ENCODE measurements at places on chromosomes 5 and 9.

- no peak for DNase-seq
Observed at GRCh38 chr9:136083558-136084062, 11.5 kb downstream of the NACC2 start.

GRCh38 chr9:76654575-76654974 is 109.7 kb upstream of the PCA3 start:
- no peak for DNase-seq

- DNase-seq = no peak
Observed at GRCh38 chr5:138965626-138966025, 90.5 kb upstream of the LRRTM2 start.

GRCh38 chr5:111734013-111734412 is 23.0 kb downstream of the NREP start:
- no peak for DNase-seq

DNA sequence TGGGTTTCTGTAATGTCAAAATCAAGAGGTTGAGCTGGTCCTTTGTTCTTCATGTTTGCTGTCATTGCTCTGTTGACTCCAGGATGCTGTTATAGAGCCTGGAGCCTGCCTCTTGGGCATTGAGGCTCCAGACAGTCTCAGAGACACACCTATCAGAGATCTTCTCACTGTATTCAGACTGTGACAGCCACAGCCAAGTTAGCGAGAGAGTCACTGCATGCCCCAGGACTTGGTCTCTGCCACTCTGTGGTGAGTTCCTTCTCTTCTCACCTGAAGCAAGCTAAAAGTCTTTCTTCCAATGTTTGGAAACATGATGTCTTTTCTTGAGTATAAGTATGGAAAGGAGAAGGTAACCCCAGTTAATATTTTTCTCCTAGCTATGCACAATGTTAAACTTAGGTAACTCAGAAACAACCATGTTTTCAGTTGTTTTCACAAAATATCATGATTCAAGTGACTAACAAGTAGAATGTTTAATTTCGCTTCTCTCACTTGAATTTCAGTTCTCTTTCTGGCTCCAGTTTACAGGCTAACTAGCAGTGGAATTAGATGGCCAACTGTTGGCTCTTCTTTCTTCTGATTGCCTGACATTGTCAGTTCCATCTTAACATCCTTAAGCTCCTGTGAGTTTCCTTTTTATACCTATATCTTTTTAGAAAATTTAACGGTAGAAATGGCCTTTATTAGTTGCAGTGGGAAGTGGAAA is 20.6 kb upstream of the ZFYVE16 start:
- peak; percentile 16 for DNase-seq

DNA sequence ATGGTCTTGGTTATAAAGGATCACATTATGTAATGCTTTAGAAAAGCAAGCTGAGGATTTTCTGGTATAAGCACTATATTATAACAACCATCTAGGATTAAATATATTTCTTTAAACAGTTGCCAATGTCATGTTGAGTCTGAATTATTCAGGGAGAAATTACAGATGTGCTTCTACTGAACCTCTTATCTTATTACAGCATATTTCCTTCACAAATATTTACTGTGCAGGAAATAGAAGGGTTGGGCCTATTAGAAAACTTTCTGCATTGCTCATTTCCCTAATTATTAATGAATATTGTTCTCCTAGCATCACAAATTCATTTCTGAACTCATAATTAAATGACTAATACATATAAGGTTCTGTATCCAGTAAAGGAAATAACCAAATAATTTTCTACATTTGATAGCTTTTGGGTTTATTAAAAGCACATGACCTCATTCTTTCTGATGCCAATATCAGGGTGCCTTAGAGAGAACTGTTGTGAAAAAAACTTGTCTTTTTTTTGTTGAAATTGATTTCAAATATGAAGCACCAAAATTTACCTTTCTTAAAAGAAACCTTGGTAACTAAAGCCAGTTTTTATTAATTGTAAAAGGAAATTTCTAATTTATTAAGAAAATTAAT is 476.8 kb upstream of the PTGER4 start:
- DNase-seq = no peak

DNA sequence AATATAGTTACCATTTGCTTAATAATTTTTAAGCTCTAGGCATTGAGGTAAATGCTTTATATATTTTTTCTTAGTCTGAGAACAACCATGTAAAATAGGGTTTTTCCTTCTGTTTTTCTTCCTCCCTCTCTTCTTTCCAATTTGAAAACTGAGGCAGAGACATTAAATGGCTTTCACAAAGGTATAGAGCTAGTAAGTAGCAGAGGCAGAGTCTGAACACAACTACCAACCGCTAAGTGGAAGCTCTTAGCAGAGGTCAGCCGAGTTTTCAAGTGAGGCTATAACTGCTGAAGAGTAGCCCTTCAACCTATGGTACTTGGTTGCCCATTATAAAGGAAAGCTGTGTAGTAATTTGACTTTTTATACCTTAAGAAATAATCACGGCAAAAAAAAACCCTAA is 187.1 kb downstream of the MEF2C start:
- no peak for DNase-seq

DNA sequence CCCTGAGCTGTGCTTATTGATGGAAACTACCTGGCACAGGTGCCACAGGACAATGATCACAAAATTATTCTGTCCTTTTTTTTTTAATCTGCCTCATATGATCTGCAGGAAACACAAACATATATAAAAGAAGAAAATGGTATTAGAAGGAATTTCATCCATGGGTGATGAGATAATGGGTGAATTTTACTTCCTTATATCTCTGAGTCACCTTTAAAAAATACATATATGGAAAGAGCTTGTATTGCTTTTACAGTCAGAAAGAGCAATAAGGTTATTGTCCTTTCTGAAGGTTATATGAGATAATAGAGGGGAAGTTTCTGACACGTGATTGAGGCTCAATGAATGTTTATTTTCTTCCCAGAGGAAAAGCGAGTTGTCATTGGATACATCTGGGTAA is 31.6 kb downstream of the NEURL1B start:
- no peak for DNase-seq

DNA sequence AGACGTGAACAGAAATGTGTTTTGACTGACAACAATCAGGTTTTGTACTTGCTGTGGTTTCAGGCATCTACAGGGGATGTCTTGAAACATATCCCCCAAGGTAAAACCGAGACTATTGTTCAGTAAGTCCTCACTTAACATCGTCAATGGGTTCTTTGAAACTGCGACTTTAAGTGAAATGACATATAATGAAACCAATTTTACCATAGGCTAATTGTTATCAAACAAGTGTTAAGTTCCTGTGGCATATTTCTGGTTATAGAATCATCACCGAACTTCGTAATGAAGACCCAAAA is 16.4 kb upstream of the OMD start:
- DNase-seq = peak; percentile 16

GRCh38 chr5:180251141-180251540 is 40.7 kb downstream of the MAPK9 start:
- DNase-seq = no peak

DNA sequence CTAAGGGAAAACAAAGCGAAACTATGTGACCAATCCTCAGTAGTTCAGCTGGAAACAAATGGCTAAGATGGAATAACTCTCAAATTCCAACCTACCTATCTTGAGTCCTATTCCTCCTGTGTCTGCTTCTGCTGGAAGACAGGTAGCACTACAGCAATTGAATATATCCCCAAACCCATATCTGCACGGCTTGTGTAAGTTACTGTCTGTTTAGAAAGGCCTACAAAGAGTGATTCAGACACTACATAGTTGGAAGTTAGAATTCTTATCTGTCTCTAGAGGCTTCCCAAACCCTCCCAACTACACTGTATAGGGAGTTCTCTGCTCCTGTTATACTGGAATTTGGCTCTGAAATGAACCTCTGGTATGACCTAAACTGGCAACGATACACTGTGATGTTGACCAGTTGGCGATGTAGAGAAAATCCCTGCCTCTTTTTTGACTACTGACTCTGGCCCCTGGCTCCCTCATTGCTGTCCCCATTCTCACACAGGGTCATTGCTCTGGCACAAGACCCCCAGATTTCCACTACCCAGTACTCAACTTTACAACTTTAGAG is 22.6 kb upstream of the NADK2 start:
- no peak for DNase-seq

GRCh38 chr9:110622368-110622767 is 42.8 kb upstream of the SVEP1 start:
- DNase-seq = no peak

DNA sequence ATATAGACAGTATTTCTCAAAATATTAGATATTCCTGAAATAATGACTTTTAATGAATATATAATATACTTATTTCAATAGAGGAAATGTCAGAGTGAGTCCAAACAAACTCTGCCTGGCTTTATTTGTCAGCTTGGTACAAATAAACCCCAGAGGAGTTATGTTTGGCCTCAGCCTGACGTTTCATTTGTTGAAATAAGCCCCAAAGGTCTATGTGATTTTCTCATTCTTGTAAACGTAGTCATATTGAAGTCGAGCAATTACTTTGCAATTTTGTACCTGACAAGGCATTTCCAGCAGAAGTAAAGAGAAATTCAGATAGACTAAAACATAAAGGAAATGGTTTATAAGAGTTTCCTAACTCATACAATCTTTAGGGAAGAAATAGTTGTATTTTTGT is 57.9 kb downstream of the MCCC2 start:
- DNase-seq = no peak

- no peak for DNase-seq
Observed at GRCh38 chr5:122256388-122256787, 55.6 kb upstream of the SNCAIP start.

- peak; percentile 49 for DNase-seq
Observed at GRCh38 chr5:157857816-157858526, 974 bp downstream of the CLINT1 start.

DNA sequence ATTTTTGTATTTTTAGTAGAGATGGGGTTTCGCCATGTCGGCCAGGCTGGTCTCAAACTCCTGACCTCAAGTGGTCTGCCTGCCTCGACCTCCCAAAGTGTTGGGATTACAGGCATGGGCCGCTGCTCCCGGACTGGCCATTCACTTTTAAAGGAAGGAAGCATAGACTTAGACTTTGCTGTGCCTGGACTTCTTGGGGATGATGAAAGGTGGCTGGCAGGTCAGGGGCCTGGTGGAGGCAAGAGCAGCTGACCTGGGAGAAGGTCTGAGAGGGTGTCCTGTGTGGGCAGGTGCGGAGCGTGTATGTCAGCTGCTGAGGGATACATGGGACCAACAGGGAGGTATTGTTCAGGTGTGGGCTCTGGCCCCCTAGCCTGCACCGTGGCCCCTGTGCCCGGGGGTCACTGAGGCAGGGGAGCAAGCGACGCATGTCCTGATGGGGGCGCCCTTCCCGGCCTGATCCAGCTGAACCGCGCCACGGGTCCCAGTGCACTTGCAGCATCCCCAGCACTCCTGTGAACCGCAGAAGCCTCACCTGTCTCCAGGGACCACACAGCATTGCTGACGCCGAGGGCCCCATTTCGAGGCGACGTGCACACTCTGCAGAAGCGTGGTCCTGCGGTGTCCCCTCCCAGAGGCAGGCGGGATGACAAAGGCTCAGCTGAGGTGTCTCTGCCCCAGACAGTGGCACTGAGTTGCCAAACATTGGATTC is 23.1 kb downstream of the NDUFS6 start:
- no peak for DNase-seq

- DNase-seq = peak; percentile 43
Observed at GRCh38 chr9:84667571-84668195, 1.8 kb upstream of the NTRK2 start.

GRCh38 chr9:134891713-134892112 is 11.1 kb downstream of the FCN2 start:
- DNase-seq = no peak

DNA sequence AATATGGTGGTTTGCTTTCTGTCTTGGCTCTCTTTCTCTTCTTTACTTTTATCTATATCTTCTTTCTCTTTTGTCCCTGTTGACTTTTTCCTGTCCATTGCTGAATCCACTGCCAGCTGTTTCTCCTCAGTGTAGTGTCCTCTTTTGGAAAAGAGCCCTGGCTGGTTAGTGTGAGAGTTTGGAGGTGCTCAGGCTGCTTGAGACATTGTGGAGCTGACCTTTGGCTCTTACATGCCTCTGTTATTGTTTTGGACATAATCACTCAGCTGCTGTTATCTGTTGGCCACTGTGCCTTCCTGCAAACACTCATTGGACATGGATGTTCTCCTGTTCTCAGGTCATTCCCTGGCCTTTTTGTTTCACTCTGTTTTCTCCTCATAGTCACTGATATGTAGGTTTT is 295.4 kb upstream of the RIOK2 start:
- no peak for DNase-seq

DNA sequence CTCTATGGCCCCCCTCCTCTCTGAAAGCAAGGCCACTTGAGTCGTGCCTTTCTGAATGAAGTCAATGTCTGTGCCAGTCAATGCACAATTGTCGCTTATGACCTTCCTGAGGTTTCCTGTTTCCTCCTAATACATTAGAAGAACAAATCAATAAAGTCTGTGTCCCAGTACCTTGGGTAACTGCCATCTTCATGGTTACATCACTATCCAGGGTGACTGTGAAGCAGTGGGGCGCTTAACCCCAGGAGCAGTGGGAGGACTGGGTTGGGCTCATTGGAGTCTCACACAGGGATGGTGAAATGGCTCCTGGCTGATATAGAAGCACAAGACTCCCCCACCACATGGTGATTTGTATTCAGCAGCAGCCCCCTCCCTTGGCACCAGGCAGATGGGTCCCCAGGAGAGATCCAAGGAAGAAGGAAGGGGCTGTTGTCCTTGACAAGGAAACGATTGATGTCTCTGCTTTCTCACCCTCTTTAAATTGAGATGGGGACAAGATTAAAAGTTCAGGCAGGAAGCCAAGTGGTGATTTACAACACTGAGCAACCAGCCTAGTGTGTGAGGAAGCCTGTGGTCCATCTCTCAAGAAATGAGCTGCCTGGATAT is 261.9 kb upstream of the ZNF462 start:
- no peak for DNase-seq

GRCh38 chr5:134252671-134253070 is 26.8 kb upstream of the PPP2CA start:
- no peak for DNase-seq

GRCh38 chr5:151427258-151427657 is 20.1 kb upstream of the SLC36A1 start:
- DNase-seq = peak; percentile 83

- DNase-seq = no peak
Observed at GRCh38 chr9:109705515-109705914, 74.5 kb upstream of the PALM2AKAP2 start.

- no peak for DNase-seq
Observed at GRCh38 chr5:119019501-119019900, 31.2 kb upstream of the DTWD2 start.

GRCh38 chr9:36997414-36997813 is 36.7 kb downstream of the PAX5 start:
- DNase-seq = no peak

GRCh38 chr5:154972476-154973080 is 31.7 kb downstream of the MRPL22 start:
- DNase-seq = no peak

DNA sequence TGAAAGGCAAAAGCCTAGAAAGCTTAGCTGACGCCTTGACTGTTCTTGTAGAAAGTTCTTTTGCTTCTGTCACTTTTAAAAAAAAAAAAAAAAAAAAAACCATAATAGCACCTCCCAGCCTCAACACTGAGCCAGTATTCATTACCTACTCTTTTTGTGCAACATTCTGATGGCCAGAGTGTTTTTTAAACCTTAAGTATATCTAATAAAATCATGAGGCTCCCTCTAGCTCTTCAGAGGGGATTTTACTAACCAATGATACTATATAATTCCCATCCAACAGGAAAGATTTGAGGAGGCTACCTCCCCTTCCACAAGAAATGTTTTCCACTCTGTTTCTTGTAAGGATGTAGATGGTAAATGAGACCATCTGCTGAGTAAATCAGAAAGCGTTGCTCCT is 3.9 kb downstream of the BNC2 start:
- DNase-seq = no peak
